ENCODE measurements at places on chromosomes 3 and 15.

GRCh38 chr3:187361835-187362234 is 6.3 kb upstream of the RTP4 start:
- DNase-seq = no peak

DNA sequence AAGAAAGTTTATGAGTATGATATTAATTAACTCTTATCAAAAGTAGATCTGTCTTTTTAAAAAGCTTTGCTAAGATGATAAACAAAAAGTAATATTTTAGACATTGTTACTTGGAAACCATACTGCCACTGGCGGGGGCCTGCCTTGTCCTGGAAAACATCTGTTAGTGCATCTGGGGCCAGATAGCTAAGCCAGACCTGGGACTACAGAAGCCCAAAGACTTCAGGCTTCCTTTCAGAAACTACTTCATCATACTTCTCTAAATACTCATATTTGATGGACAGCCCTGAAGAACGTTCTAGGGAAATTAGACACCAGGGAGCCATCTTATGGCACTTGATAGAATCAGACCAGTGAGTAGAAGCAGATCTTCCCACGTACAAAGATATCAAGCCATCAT is 795.4 kb upstream of the SEMA6D start:
- DNase-seq = no peak

GRCh38 chr3:16496408-16497222 is 16.9 kb downstream of the RFTN1 start:
- peak; percentile 50 for DNase-seq

DNA sequence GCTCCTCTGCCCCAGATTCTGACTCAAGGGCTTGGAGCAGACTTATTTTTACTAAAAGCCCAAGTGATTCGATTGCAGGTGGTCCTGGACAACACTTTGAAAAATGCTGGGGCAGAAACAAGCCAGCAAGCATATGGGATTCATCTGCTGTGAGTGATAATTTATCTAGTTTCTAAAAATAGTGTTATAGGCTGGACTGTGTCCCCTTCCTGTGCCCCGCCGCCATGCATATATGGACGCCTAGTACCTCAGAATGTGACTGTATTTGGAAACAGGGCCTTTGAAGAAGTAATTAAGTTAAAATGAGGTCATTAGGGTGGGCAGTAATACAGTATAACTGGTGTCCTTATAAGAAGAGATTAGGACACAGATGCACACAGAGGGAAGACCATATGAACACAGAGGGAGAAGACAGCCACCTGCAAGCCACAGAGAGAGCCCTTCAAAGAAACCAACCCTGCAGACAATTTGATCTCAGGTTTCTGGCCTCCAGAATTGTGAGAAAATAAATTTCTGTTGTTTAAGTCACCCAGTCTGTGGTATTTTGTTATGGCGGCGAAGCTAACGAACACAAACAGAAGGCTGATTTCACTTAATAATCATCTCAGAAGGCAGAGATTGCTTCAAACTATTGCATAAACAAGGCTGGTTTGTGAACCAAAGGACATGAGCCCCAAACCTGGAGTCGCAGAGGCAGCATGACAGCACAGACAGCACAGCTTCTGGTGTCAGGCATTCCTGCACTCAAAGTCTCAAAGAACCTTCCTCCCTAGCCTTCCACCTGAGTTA is 59.1 kb downstream of the CCNL1 start:
- DNase-seq = no peak

DNA sequence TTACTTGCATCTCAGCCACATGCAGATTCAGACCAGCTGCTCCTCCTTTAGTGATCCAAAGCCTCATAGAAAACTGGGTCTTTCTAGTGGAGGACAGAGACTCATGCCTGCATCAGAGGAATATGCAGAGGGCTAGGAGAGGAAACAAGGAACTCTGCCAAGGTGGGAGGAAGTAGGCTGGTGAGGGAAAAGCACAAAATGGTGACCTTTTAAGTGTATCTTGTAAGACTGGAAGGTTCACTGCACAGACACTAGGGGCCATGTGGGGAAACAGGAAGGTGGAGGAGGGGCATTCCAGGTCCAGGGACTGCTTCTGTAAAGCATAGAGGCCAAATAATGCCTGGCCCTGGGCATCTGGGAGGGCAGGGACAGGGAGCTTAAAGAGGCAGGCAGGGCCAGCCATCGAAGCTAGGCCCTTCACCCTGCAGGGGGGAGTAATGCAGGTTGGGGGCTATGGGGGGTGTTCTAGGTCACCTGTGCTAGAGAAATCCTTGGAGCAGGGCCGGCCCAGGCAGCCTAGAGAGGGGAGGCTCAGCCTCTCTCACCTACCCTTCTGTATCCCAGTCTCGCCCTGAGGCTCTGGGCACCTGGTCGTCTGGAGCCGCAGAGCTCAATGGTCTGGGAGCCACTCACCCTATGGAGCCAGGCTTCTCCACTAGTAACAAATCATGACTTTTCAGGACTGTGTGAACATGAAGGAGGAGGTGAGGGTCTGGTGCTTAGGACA is 117.7 kb downstream of the DNAJB8 start:
- no peak for DNase-seq

- peak; percentile 65 for DNase-seq
These were observed 64.6 kb downstream of the STAC start for GRCh38 chr3:36444909-36445308.

DNA sequence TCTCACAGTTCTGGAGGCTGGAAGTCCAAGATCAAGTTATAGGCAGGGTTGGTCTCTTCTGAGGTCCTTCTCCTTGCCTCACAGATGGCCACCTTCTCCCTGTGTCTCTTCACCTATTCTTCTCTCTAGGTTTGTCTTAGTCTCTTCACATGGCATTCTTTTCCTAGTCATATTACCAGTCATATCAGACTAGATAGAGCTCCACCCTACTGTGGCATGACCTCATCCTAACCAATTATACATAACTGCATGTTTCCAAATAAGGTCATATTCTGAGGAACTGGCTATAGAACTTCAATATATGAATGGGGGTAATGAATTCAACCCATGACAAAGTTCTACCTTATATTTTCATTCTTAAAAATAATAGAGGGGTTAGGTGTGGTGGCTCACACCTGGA is 196.4 kb upstream of the UBE3A start:
- no peak for DNase-seq

- DNase-seq = no peak
These were observed 37.9 kb downstream of the PSTPIP1 start for GRCh38 chr15:77032647-77033416.

DNA sequence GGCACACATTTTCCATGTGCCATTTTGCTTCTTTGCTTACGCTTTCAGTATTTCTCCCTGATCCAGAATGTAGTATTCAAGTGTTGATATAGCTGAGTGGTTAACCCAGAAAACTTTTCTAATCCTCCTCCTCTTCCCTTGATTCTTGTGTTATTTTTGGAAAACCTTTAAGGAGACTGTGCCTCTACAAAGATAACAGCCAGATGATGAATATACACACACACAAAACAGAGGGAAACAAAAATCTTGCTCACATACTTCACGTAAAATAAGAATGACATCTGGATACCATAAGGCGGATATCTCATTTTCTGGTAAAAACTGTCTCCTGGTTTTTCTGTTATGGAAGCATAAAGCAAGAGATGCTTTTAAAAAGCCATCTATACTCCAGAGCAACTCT is 295.8 kb upstream of the THBS1 start:
- DNase-seq = no peak

GRCh38 chr15:45276831-45277230 is 24.8 kb downstream of the SLC28A2 start:
- peak; percentile 25 for DNase-seq

DNA sequence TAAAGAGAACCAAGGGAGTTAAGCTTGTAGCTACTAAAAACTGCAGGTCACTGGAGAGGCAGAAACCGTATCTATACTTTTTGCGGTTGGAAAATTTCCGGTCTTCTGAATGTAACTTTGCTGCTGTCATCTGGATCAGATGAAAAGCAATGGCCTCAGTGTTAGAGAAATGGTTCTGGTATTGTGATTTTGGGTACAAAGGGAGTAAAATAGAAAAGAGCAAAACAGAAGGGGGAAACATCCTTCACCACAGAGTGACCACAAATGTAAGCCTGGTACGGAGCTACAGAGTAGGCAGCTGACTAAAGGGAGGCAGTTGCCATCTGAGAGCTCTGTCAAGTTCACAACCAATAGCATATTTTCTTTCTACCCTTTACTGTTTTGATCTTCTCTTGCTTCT is 5.6 kb downstream of the CD96 start:
- no peak for DNase-seq

DNA sequence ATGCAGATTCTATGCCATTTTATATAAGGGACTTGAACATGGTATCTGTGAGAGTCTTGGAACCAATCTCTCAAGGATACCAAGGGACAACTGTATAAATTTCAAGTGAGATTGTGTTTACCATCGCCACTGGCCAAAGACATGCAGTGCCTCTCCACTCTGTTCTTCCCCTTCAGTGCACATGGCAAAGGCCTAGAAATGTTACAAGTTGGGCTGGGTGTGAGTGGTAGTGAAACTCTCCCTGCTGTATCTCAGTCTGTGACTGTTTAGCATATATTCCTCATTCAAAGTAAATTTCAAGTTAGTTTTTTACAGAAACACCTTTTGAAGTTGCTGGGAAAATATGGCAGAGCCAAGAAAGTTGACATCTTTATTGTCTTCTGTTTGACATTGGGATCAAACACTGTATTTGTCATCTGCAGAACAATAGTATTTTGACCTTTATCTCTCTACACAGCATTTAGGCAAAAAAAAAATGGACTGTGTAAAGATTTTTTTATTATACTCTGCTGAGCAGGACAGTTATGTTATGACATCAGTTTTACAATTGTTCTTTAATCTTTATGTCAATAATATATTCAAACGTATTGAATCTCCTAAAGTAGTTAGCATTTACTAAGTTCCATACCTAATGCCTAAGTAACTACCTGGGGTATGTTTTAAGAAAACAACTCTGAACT is 101.4 kb downstream of the CCNL1 start:
- DNase-seq = no peak

GRCh38 chr3:10716964-10717363 is 99.1 kb upstream of the SLC6A11 start:
- no peak for DNase-seq

DNA sequence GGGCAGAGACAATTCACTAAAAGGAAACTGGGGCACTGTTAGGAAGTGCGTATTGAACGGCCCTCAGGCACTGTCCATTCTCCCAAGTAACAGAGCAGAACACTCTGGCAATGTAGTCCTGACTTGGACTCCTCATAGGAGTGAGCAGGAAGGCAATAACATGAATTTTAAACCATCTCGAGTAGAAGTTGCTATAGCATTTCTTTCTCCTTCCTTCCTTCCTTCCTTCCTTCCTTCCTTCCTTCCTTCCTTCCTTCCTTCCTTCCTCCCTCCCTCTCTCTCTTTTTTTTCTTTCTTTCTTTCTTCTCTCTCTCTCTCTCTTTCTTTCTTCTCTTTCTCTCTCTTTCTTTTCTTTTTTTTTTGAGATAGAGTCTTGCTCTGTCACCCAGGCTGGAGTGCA is 46.4 kb upstream of the TRA2B start:
- no peak for DNase-seq

DNA sequence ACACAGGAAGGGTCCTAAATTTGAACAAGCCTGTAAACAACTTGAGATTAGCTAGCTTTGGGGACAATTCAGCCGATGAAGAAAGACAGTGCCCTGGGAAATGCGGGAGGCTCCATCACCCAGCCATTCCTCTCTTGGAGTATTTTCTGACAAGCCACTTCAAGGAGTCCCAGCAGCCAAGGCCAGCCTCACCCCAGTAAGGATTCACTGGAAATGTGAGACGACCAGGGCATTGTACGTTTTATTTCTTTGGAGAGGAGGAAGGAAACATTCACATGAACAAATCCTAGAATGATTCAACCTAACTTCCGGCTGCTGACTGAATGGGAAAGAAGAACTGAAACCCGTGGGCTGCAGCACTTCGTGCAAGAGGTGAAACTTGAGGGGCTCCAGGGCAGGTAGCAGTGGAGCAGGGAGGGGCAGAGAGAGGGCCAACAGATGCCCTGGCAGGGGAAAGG is 116.4 kb upstream of the ARHGEF3 start:
- DNase-seq = no peak

DNA sequence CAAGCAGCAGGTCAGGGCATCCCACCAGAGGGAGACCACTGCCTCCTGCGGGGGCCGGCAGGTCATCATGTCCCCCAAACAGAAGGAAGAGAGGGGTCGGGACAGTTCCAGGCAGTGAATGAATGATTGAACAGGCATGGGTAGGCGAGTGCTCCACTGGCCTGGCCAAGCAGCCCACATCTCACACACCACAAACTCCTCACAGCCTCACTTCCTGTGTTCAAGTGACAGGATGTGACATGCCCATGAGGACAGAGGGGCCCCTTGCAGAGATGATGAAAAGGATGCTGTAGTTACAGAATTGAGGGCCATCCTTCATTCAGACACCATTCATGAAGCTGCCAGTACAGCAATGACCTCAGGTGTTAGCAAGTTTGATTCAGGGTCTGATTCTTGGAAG is 3.7 kb downstream of the IQSEC1 start:
- DNase-seq = no peak

DNA sequence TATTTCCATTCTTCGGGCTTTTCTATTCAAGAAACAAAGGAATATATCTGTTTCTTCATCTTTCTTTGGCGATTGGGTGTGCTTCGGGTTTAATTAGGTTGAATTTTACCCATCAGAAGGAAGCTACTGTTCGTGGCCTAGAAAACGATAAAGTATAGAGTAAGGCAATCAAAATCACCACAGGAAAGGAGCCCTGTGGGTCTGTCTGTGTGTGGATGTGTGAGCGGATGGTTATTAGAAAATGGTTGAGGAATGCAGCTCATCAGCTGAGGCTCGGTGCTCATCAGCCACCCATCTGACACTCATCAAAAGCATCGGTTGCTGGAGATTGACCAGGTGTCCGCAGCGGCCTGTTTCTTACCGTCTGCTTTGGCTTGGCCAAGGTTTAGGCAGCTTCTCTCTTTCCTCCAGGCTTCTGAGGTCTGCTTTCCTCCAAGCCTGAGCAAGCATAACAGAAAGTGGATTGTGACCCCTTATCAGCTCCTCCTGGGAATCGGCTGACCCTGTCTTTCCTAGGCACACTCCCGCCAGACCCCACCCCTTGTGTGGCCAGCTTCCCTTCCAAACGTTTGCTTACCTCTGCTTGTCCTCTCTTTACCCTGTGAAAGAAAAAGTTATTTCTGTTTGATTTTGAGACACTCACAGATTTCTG is 17.6 kb upstream of the ISLR start:
- no peak for DNase-seq

DNA sequence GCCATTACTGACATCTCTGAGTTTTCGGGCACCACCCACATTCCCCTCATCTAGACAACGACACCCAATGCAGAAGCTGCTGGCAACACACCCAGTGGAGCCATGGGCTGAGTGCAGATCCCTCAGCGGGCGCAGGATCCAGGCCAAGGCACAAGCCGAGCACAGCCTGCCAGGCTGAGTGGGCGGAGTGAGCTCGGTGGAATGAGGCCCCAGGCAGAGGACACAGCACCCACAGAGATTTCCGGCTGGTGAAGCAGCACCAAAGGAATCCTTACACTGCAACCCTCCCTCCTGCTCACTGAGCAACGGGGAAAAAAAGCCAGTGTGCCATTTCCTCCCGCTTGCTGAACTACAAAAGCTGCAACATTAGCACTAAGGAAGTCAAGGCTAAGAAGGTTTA is 34.3 kb downstream of the ZMAT3 start:
- peak; percentile 99 for DNase-seq

DNA sequence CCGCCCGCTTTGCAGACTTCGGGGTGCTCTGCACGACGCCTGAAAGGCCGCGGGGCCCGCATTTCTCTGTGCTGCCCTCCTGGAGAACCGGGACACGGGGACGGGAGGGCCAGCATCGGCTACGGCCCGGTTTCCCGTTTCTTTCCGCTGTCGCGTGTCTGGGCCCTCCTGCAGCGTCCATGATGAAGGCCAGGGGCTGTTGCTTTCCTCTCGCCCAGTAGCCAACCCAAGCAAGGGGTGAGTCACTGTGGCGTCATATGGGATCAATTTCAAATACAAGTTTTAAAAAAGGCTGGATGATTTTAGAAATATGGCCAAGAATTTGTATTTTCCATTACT is 435 bp downstream of the SLC35G2 start:
- peak; percentile 80 for DNase-seq

Measured in EL (cell line).